ENCODE measurements at places on chromosomes 5 and 9. TPM values are rescaled to one million over a fixed set of nuclear protein-coding genes. Genes with fewer than 3 reads are reported as not detected.

- no peaks in the 10 kb centered on the region for H3K27me3 ChIP-seq
- H3K36me3 ChIP-seq = no peaks in the 10 kb centered on the region
- no peak overlapping the region for H3K4me3 ChIP-seq
- no peak for DNase-seq
- no peak overlapping the region for H3K27ac ChIP-seq
- H3K4me1 ChIP-seq = no peaks in the 10 kb centered on the region
Measured at GRCh38 chr9:104795082-104795481, 31.2 kb downstream of the NIPSNAP3B start.

The NTRK2 gene
- not detected for total RNA-seq

The LHX6 gene
- total RNA-seq = 4.1 TPM

GRCh38 chr5:31186672-31187267, 6.7 kb upstream of the CDH6 start:
- no peak overlapping the region for H3K4me3 ChIP-seq
- H3K27ac ChIP-seq = no peak overlapping the region
- no peaks in the 10 kb centered on the region for H3K36me3 ChIP-seq
- no peaks in the 10 kb centered on the region for H3K4me1 ChIP-seq
- peak; percentile 15 for DNase-seq

- H3K36me3 ChIP-seq = no peaks in the 10 kb centered on the region
- H3K4me3 ChIP-seq = no peak overlapping the region
- no peak overlapping the region for H3K27ac ChIP-seq
- no peaks in the 10 kb centered on the region for H3K4me1 ChIP-seq
- H3K27me3 ChIP-seq = no peaks in the 10 kb centered on the region
Measured at GRCh38 chr9:18429070-18429469, 44.9 kb upstream of the ADAMTSL1 start.

GRCh38 chr5:67515762-67516161, 319.2 kb upstream of the CD180 start:
- no peak overlapping the region for H3K27ac ChIP-seq
- H3K27me3 ChIP-seq = no peaks in the 10 kb centered on the region
- no peak for DNase-seq
- H3K4me1 ChIP-seq = no peaks in the 10 kb centered on the region
- H3K4me3 ChIP-seq = no peak overlapping the region

DNA sequence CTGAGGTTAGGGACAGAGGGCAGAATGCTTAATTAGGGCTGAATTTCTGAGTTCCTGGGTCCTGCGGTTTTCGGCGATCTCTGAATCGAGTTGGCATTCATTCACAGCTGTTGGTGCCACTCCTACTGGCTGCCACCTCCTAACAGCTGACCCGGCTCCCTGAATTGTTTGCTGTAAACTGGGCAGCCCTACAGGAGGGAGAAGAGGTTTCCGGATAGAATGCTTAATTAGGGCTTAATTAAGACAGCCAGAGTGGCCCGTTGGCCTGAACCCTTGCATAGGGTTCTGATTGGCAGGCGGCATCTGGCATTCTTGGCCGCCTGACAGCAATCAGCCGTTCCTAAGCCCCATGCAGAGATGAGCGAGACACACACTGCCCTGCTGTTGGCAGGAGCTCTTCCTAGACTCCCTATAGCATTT, 25.7 kb downstream of the FRMPD1 start:
- H3K4me3 ChIP-seq = no peak overlapping the region
- DNase-seq = no peak
- no peaks in the 10 kb centered on the region for H3K4me1 ChIP-seq

DNA sequence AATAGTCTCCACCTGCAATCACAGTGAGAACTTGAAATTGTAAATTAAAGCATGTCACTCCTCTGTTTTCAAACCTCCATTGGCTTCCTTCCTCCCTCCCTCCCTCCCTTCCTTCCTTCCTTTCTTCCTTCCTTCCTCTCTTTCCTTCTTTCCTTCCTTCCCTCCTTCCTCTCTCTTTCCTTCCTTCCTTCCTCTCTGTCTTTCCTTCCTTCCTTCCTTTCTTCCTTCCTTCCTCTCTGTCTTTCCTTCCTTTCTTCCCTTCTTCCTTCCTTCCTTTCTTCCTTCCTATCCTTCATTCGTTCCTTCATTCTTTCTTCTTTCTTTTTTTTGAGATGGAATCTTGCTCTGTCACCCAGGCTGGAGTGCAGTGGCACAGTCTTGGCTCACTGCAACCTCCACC, 595.0 kb upstream of the ZNF608 start:
- H3K36me3 ChIP-seq = no peaks in the 10 kb centered on the region
- H3K4me3 ChIP-seq = no peak overlapping the region
- H3K27ac ChIP-seq = no peak overlapping the region
- DNase-seq = no peak
- H3K27me3 ChIP-seq = no peaks in the 10 kb centered on the region
- H3K4me1 ChIP-seq = no peaks in the 10 kb centered on the region

The FRMPD1 gene
- total RNA-seq = 0.52 TPM

DNA sequence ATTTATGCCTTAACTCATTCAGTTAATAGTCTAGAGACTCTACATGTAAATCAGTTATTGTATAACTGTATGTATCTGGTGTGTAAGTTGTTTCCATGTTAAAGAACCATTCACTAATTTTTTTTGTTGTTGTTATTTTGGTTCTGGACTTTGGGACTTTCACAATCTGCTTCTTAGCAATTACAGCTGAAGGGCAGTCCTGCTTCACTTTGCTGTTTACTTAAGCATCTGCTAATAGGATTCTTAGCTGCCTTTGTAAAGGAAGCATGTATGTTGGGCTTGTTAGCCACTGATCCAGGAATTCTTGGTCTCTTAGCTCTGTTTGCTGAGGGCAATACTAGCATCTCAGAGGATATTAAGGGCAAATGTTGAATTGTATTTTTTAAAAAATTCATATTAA, 97.0 kb downstream of the FOCAD start:
- H3K27me3 ChIP-seq = no peaks in the 10 kb centered on the region
- no peaks in the 10 kb centered on the region for H3K4me1 ChIP-seq
- H3K36me3 ChIP-seq = no peaks in the 10 kb centered on the region
- no peak overlapping the region for H3K4me3 ChIP-seq
- no peak for DNase-seq
- H3K27ac ChIP-seq = no peak overlapping the region

The ZNF300 gene
- 0.05 TPM for total RNA-seq

- no peaks in the 10 kb centered on the region for H3K4me1 ChIP-seq
- no peak for DNase-seq
- H3K27me3 ChIP-seq = no peaks in the 10 kb centered on the region
- H3K36me3 ChIP-seq = no peaks in the 10 kb centered on the region
- no peak overlapping the region for H3K4me3 ChIP-seq
- no peak overlapping the region for H3K27ac ChIP-seq
Measured at GRCh38 chr5:98641671-98642070, 131.8 kb upstream of the RGMB start.

- H3K36me3 ChIP-seq = no peaks in the 10 kb centered on the region
- H3K27me3 ChIP-seq = no peaks in the 10 kb centered on the region
- no peaks in the 10 kb centered on the region for H3K4me1 ChIP-seq
- H3K27ac ChIP-seq = no peak overlapping the region
Measured at GRCh38 chr5:53219174-53219573, 109.6 kb upstream of the MOCS2 start.

GRCh38 chr5:54837093-54837492, 148.3 kb downstream of the ESM1 start:
- no peak overlapping the region for H3K4me3 ChIP-seq
- DNase-seq = no peak
- H3K27me3 ChIP-seq = no peaks in the 10 kb centered on the region
- no peaks in the 10 kb centered on the region for H3K4me1 ChIP-seq
- H3K27ac ChIP-seq = no peak overlapping the region

- H3K27me3 ChIP-seq = no peaks in the 10 kb centered on the region
- H3K36me3 ChIP-seq = no peaks in the 10 kb centered on the region
- DNase-seq = no peak
- no peak overlapping the region for H3K4me3 ChIP-seq
- peaks cover 10% of the 10 kb centered on the region for H3K4me1 ChIP-seq
Measured at GRCh38 chr5:72209147-72210115, 102.2 kb downstream of the MAP1B start.

GRCh38 chr9:22332202-22332601, 114.4 kb upstream of the DMRTA1 start:
- H3K27ac ChIP-seq = no peak overlapping the region
- no peak overlapping the region for H3K4me3 ChIP-seq
- no peaks in the 10 kb centered on the region for H3K36me3 ChIP-seq

GRCh38 chr9:71740199-71740598, 28.1 kb downstream of the CEMIP2 start:
- H3K27me3 ChIP-seq = no peaks in the 10 kb centered on the region
- H3K36me3 ChIP-seq = no peaks in the 10 kb centered on the region
- peaks cover 7% of the 10 kb centered on the region for H3K4me1 ChIP-seq
- no peak for DNase-seq
- no peak overlapping the region for H3K27ac ChIP-seq
- H3K4me3 ChIP-seq = no peak overlapping the region

- no peak overlapping the region for H3K27ac ChIP-seq
- no peaks in the 10 kb centered on the region for H3K27me3 ChIP-seq
- H3K4me3 ChIP-seq = no peak overlapping the region
- no peaks in the 10 kb centered on the region for H3K36me3 ChIP-seq
Measured at GRCh38 chr5:120365656-120366446, 98.2 kb upstream of the PRR16 start.

The NSUN2 gene
- 101 TPM for total RNA-seq

The GMCL2 gene
- not detected for total RNA-seq

- H3K27ac ChIP-seq = no peak overlapping the region
- H3K4me1 ChIP-seq = no peaks in the 10 kb centered on the region
Measured at GRCh38 chr5:132019337-132019736, 7.9 kb upstream of the ACSL6 start.

GRCh38 chr9:121285835-121286687, 18.1 kb downstream of the GSN start:
- peaks cover 92% of the 10 kb centered on the region for H3K4me1 ChIP-seq
- no peaks in the 10 kb centered on the region for H3K36me3 ChIP-seq
- peak overlapping the region; percentile 99 for H3K27ac ChIP-seq
- peak; percentile 64 for DNase-seq

The SHISAL2B gene
- not detected for total RNA-seq

The LIX1 gene
- total RNA-seq = not detected

The CARD9 gene
- total RNA-seq = 1.2 TPM

DNA sequence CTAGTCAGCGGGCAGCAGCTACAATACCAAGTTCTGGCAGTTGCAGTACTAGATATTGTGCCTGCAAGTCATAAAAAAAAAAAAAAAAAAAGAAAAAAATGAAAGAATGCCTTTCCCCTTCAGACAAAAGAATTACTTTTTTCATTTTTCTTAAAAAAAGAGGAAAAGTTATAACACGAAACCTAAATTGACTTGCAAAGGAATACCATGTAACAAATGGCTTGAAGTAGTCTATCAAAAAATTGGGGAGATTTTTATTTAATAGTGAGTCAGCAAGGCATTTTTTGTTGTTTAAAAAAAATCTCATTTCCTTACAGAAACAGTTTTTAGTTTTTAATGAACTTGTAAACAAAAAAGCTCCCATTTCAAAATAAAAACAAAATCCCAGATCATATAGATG, 55.6 kb downstream of the CSNK1A1 start:
- H3K27ac ChIP-seq = no peak overlapping the region
- no peaks in the 10 kb centered on the region for H3K4me1 ChIP-seq
- no peak for DNase-seq
- H3K36me3 ChIP-seq = peaks cover 31% of the 10 kb centered on the region
- H3K4me3 ChIP-seq = no peak overlapping the region

GRCh38 chr9:127545196-127546124, 66.6 kb upstream of the STXBP1 start:
- DNase-seq = no peak
- peak overlapping the region; percentile 35 for H3K27ac ChIP-seq
- H3K4me1 ChIP-seq = peaks cover 11% of the 10 kb centered on the region

The LCNL1 gene
- 0.44 TPM for total RNA-seq

The MELK gene
- total RNA-seq = 63.2 TPM

GRCh38 chr9:18672706-18673105, 198.8 kb downstream of the ADAMTSL1 start:
- DNase-seq = no peak
- no peaks in the 10 kb centered on the region for H3K4me1 ChIP-seq
- H3K4me3 ChIP-seq = no peak overlapping the region
- H3K27me3 ChIP-seq = no peaks in the 10 kb centered on the region
- no peaks in the 10 kb centered on the region for H3K36me3 ChIP-seq
- no peak overlapping the region for H3K27ac ChIP-seq

DNA sequence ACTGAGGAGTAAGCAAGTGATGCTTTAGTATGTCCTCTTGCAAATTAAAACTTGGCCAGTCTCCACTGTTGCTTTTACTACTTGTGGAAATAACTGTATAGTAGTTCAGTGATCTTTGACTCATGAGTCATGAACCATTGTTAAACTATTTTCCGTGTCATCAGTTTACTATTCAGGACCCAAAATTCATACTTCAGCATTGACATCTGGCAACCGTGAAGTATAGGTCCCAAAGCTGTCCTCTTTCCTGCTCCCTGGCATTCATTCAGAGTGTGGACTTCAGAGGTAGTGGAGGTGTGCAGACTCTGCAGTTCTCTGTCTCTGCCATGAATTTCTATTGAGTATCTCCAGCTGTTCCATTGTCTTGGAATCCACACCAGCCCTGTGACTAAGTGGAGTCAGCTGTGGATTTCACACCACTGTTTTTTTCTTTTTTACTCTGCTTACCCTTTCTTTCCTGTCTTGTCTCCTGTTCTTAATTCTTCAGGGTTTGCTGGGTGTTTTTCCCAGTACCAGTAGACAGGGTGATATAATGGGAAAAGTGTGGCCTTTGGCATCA, 7.5 kb downstream of the TDRD7 start:
- no peaks in the 10 kb centered on the region for H3K4me1 ChIP-seq
- H3K27me3 ChIP-seq = no peaks in the 10 kb centered on the region
- no peak for DNase-seq
- no peaks in the 10 kb centered on the region for H3K36me3 ChIP-seq
- no peak overlapping the region for H3K4me3 ChIP-seq

DNA sequence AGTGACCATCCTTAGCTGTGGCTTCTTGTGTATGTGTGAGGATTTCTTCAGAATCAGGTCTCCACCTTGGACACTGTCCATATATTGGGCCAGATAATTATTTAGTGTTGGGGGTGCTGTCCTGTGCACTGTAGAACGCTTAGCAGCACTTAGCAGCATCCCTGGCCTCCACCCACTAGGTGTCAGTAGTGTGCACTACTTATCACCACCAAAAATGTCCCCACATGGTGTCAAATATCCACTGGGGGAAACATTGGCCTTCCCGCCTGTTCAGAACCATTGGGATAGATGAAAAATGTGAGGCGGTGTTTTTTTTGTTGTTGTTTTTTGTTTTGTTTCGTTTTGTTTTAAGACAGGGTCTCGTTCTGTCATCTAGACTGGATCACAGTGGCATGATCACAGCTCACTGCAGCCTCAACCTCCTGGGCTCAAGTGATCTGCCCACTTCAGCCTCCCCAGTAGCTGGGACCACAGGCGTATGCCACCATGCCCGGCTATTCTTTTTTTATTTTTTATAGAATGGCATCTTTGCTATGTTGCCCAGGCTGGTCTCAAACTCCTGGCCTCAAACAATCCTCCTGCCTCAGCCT, 67.7 kb downstream of the TENT4A start:
- no peaks in the 10 kb centered on the region for H3K27me3 ChIP-seq
- H3K36me3 ChIP-seq = no peaks in the 10 kb centered on the region
- no peaks in the 10 kb centered on the region for H3K4me1 ChIP-seq
- peak; percentile 38 for DNase-seq
- H3K27ac ChIP-seq = no peak overlapping the region

DNA sequence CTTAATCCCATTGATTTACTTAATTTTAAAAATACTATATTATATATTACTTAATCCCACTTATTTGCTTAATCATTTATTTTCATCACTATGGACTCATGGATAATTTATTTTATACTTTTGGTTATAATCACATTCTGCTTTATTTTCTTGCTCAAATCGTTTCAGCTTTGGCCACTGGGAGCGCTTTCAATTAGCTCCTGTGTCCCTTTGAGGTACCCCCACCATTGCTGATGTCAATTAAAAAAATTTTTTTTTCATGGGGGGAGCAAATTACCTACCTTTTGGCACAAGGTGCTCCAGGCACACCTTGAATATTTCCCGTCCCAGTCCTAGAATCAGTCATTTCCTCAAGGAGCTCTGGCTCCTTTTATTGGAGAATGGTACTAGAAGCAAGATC, 1.4 kb upstream of the TRIO start:
- no peaks in the 10 kb centered on the region for H3K27me3 ChIP-seq
- DNase-seq = no peak
- H3K4me3 ChIP-seq = no peak overlapping the region

The DAB2IP gene
- total RNA-seq = 31.0 TPM

All from HCT116 (cell line).